Germinal center (tissue), 1 donor: ENCODE measurements at places on chromosomes 16 and 17.
A peak's percentile ranks its signal among the peaks of the same experiment; 100 is the strongest.

GRCh38 chr17:12927541-12928425, 90.0 kb downstream of the ELAC2 start:
- DNase-seq = no peak

GRCh38 chr17:74385201-74385600, 17.9 kb downstream of the GPR142 start:
- DNase-seq = no peak

DNA sequence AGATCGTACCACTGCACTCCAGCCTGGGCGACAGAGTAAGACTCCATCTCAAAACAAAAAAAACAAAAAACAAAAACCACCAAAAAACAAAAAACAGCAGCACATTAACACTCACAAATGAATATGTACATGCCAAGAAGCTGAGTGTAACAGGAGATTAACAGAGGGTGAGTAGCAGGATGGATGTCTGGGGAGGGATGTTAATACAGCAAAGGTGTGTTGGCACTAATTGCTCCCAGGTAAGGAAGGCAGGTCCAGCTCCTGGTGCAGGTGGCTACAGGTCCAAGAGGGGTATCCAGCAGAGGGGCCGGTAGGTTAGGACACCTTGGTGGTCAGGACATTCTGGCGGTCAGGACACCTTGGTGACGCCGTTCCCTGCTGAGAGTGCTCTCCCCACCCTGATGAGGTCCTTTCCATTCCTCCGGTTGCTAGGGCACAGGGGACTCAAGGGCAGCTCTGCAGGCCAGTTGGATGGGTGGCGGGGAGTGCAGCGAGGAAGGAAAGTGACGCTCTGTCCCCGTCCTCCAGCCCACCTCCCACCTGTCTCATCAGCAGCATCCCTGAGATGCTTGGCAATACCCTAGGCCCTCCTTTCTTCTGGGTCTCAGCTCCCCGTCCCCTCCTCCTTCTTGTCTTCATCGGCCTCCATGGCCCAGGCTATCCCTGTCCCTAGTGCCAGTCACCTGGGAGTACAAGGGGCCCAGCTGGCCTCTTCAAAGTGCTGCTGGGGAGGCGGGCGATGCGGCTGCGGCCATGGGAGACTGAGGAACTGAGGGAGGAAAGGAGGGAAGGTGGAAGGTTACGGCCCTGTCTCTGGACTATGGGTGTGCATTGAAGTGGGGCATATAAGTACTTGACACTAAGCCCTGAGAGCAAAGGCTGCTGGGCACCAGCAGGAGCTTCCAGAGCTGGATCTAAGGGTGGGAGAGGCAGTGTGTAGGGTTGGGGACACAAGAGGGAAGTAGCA, 10.7 kb upstream of the GFAP start:
- DNase-seq = no peak

- no peak for DNase-seq
These were observed 358.1 kb downstream of the ZFHX3 start for GRCh38 chr16:72689851-72690250.

DNA sequence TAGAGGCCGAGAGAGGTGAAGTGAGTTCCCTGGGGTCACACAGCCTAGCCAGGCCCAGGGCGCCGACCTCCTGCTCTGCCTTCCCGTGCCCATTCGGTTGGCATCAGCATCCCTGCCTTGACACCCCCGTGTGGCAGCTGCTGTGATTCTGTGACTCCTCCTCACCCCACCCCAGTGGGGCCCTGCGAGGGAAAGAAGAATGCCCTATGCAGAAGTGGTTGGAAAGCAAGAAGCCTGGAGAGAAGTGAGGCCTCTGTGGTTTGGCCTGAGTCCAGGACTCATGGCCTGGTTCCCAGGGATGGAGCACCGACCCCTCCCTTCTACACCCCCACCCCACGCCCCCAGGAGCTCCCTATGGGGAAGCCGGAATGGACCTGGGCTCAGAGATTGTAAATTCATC, 296.2 kb downstream of the SEC14L1 start:
- no peak for DNase-seq

DNA sequence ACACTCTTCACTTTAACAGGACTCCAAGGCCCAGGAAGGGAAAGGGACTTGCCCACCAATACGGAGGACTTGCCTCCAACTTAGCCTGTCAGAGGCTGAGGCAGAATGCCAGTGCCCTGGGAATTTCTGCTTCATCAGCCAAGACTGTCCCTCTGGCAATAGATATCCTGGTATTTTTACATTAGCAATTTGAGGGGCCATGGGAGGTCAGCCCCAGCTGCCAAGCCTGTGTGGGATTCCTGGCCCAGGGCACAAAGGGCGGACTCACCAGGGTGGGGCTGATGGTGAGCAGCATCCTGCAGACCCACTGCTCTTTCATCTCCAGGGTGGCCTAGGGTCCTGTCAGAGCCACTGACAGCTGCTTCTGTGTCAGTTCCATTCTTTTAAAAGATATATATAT, 78.3 kb upstream of the CIBAR2 start:
- DNase-seq = no peak

- DNase-seq = no peak
These were observed 23.9 kb downstream of the SLC38A10 start for GRCh38 chr17:81271226-81271625.

GRCh38 chr16:73152386-73153125, 104.6 kb upstream of the ZFHX3 start:
- no peak for DNase-seq

- peak; percentile 70 for DNase-seq
These were observed 707 bp downstream of the NUFIP2 start for GRCh38 chr17:29292992-29293889.

DNA sequence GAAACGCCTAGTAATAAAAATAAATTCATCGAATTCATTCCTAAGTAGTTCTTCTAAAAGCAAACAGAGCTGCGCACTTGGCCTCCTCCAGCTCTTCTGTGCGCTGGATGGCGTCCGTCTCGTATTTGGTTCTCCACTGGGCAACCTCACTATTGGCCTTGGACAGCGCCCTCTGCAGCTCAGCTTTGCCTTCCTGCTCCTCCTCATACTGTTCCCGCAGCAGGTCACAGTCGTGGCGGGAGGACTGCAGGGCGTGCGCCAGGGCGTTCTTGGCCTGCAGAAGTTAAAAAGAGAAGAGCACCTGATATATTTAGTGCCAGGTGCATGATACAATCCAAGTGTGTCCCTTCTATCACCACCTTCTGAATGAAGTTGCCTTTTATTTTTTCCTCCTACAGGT, 21.8 kb downstream of the MYH3 start:
- no peak for DNase-seq

DNA sequence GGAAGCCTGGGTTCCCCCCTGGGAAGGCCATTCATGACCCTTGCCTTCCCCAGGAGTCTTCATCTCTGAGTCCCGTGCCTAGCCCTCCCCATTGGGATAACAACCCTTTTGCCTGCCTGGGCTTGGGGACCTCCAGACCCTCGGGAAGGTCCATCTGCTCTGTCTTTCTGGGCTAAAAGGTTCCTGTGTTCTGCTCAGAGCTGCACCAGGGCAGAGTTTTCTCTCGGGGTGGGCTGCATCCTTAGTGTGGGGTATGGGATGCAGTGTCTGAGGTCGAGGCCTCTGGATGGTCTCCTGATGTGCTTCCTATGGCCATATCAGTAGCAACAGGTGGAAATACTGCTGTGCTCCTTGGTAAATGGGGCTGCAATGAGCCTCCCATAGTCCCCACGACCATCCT, 22.9 kb upstream of the PLLP start:
- no peak for DNase-seq

DNA sequence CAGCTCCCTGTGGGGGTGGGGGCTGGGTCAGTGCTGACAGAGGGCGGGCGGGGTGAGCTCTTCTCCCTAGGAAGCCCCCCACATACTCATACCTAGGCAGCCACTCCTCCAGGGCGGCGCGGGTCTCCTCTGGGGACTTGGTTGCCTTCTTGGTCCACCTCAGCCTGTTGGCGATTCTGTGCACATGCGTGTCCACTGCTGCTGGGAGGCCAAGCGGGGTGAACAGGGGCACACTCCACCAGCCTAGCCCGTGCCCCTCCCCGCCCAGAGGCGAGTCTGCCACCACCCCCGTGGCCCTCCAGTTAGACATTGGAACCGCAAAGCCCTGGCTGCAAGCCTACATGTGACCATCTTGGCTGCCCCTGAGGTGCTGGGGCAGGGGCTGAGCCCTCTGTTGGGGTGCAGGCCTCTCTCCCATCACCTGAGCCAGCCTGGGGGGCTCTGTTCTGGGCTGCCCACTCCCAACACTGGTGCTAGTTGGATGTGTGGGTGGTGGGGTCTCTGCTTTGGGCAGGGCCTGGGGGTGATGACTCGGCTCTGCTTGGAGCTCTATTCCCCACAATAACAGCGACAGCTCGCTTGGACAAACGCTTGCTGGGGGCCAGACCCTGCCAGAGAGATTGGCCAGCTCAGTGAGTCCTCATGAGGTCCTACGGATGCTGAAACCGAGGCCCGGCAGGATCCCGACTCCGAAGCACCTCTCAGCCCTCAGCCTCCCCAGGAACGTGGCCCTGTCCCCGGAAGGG, 7.4 kb downstream of the NTHL1 start:
- DNase-seq = no peak

DNA sequence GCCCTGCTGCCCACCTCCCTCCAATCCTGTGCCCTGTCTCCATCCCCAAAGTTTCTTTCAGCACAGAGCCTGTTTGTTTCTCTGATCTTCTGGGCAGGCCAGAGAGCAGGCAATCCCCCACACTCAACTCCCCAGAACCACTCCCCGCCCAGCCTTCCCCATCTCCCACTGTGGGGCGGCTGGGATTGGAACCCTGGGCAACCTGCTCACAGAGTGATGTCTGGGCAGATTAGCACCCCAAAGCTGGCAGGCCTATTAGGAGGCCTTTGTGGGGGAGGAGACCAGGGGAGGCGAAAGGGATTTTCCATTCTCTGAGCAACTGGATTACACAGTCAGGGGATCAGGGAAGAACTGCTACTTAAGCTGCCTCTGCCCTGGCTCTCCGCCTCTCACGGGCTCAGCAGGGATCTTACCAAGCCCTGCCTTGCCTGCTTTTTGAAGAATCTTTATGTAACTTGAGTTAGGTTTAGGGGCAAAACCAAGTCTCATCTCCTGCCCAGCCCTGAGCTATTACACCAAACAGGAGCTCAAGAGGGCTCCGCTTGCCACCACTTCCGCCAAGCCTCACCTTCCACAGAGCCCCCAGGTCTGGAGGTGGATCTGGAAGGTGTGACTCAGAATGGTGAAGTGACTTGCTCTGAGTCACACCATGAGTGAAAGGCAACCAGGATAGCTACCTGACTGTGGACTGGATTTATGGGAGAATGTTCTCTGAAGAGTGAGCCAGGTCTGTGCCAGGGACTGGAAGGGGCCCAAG, 16.0 kb upstream of the LHX1 start:
- DNase-seq = no peak

DNA sequence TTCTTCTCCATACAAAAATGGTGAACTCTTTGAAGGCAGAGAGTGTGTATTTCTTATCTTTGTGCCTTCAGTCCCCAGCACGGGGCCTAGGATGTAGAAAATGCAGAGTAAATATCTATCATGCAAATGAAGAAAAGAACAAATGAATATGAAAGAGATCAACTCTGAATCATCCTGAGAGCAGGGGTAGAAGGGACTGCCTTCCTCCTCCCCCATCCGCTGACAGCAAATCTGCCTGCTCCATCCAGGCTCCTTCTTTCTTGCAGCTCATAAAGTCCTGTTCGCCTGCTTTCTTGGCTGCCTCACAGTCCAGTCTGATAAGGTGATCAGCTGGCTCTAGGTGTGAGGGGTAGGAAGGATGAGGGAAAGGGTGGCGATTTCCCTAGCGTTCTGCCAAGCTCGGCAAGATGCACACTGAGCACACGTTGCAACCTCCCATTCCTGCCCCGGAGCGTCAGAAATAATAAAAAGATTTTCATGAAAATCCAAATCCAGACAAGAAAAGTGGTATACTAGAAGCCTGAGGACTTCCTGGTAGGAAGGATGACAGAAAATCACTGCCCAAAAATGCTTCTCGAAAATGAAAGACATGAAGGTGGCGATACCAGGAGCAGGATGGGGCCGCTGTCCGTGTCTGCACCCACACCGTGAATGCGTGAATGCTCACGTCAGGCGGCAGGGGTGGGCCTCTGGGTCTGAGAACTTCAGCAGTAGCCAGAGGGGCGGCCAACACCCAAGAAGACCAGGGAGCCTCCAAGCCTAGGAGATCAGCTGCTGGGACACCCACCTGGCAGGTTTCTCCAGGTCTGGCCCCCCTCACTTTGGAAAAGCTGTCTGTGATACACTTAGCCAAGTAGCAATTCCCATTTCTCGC, 67.1 kb downstream of the VPS53 start:
- DNase-seq = no peak

- DNase-seq = no peak
These were observed 18.8 kb downstream of the FOXF1 start for GRCh38 chr16:86529160-86529559.

DNA sequence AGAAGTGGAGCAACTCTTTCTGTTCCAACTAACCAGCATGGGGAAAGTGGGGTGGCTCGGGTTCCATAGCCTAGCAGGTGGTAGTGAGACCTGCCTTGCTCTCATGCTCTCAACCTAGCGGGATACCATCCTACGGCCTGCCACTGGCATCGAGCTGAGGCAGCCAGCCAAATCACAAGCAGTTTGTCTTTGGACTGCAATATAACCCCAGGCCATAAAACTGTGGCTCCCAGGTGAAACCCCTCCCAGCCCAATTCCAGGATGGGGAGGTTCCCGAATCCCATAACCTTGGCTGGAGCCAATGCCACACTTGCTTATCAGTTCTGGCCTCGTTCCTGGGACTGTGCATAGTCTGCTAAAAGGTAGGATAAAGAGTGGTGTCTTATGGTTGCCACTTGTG, 155.8 kb upstream of the NETO2 start:
- no peak for DNase-seq

DNA sequence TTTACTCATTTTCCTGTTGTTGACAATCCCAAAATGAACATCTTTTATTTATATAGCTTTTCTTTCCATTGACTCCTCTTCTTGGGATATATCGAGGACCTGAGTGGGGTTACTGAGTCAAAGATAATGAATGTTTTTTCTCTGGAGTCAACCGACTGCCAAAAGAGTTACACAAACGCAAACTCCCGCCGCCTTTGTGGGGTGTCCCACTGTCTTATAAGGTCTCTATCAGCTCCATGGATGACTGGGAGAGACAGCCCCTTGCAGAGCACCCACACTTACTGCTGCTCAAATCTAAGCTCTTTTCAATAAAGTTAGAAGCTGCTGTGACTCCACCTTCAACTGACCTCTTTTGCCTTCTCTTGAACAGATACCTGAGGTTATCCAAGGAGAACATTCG, 25.2 kb downstream of the C16orf78 start:
- no peak for DNase-seq

- DNase-seq = no peak
These were observed 7.2 kb downstream of the RASL10B start for GRCh38 chr17:35738519-35739133.

GRCh38 chr16:85857406-85857805, 41.6 kb upstream of the IRF8 start:
- no peak for DNase-seq

GRCh38 chr17:76732734-76733617, 4.2 kb downstream of the SRSF2 start:
- DNase-seq = no peak
